ENCODE measurements at places on chromosomes 7 and 10. TPM values are rescaled to one million over a fixed set of nuclear protein-coding genes. Genes with fewer than 3 reads are reported as not detected.

GRCh38 chr7:30658479-30659074 lies 23.7 kb downstream of the CRHR2 start:
- DNase-seq, result no peak

- no peak for DNase-seq
These were observed 183.4 kb downstream of the MACC1 start for GRCh38 chr7:20033621-20034400.

Gene IFIT1B
- total RNA-seq, result 2.2 TPM

Gene ASB15
- 0.11 TPM for total RNA-seq

GRCh38 chr10:118986815-118987790 lies 42.4 kb upstream of the NANOS1 start:
- DNase-seq, result no peak

DNA sequence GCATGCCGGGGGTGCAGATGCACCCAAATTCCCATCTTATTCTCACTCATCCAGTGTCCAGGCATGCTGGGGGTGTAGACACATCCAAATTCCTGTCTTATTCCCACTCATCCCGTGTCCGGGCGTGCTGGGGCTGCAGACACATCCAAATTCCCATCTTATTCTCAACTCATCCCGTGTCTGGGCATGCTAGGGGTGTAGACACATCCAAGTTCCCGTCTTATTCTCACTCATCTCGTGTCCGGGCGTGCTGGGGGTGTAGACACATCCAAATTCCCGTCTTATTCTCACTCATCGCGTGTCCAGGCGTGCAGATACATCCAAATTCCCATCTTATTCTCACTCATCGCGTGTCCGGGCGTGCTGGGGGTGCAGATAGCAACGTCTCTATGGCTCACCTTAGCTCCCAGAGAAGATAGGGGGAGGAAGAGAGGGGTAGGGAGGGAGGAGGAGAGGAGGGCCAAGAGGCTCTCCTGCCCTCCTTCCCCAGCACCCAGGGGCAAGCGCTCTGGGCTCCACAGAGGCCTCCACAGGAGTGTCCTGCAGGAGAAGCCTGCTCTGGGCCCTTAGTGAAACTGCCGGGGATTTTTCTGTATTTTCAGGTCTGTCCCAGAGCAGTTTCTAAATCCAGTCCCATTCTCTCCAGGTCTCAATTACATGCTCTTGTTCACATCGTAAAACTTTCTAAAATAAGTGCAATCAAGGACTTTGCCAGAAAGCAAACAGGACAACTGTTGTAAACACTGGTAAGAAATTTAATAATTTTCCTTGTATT lies 210.8 kb downstream of the DIP2C start:
- no peak for DNase-seq

Measured in urinary bladder (tissue), 4 donors.